Esophagus mucosa (tissue), 1 donor: ENCODE measurements at places on chromosomes 3 and 15. TPM values are rescaled to one million over a fixed set of nuclear protein-coding genes. Genes with fewer than 3 reads are reported as not detected.
A peak's percentile ranks its signal among the peaks of the same experiment; 100 is the strongest.

GRCh38 chr3:167110901-167111300, 269.2 kb downstream of the ZBBX start:
- ATAC-seq = no peak

DNA sequence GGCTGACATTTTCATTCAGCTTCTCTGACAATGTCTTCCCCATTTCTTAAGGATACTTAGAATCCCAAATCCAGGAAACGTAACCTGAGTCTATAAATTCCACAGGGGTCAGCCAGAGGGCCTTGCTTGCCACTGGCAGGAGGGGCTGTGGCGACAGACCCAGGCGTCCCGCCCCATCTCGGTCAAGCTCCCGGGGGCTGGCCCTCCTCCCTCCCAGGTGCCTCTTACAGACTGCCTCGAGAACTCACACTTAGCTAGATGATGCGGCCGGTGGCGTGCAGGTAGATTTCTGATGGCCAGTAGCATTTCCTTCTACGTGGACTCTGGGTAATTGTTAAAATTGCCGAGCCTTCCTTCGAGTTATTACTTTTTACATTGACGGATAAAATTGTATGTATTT, 172.5 kb downstream of the NSMCE3 start:
- ATAC-seq = no peak

DNA sequence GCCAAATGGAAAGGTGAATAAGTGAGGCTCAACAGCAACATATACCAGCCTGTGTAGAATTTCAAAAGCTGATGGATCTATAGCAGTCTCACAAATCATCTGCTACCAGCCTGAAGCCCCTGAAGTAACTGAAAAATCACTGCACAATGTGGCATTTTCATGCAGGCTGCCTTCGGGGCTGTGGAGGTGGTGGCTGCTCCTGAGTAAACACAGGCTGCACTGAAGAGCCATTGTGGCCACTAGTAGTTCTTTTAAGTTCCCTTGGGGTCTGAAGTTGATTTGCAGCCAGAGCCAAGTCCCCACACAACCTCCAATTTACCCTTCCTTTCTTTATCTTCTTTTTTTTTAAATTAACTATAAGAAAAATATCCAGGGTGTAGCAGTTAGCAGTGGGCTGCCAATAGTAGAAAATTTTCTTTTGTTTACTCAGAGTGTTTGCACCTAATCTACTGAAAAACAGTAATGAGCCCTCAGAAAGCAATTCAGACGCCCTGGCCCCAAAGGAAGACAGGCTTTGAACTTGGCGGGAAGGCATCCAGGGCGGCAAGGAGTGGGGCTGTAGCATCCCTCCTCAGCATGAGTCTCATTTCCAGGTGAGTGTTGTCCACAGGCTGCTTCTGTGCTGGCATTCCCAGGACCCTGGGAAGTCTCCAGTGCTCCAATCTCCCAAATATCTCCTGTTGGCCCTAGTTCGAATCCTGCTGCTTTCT, 13.3 kb upstream of the SUSD5 start:
- no peak for ATAC-seq

DNA sequence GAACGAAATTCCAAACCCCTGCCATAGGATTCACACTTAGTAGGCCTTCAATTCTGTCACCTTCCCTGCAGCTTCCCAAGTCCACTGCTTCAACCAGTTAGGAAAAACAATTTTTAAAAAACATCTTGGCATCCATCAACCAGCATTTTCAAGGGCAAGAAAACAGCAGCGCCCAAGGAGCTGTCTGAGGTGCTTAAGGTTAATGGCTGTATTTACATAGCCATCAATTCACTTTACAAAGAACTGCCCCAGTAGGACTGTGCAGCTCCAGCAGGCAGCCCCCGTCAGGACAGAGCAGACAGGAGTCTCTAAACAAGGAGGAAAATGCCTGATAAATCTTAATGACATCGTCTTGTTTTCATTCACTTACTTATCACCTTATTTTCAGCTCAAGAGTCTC, 13.3 kb downstream of the TAFA4 start:
- no peak for ATAC-seq

DNA sequence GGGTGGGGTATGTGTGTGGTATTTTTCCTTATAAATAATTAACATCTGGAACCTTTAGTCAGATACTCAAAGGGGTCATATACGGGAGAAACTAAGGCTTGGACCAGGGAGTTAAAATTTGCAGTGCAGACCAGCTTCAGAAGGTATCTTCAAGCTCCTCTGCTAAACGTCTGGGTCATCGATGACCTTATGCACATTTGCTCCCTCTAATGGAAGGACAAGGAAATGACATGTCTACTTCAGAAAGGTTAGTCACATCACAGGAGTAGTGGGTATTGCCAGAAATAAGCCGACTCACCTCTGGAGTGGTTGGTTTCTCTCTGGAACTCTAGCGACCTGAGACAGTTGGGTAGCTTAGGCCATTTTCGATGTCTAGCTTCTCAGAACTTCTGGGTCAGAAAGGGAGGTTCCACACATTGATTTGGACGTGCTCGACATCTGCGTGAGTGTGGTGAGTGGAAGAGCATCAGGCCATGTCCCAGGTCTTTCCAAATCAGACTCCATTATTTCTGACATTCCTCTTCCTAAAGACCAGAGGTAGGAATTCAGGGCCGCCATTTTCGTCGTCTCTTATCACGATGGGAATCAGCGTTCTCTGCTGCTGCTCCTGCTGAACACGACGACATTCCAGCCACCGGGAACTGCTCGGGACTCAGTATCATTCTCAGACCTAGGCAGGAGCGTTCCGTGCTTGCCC, 31.8 kb upstream of the RASA2 start:
- peak; percentile 73 for ATAC-seq

DNA sequence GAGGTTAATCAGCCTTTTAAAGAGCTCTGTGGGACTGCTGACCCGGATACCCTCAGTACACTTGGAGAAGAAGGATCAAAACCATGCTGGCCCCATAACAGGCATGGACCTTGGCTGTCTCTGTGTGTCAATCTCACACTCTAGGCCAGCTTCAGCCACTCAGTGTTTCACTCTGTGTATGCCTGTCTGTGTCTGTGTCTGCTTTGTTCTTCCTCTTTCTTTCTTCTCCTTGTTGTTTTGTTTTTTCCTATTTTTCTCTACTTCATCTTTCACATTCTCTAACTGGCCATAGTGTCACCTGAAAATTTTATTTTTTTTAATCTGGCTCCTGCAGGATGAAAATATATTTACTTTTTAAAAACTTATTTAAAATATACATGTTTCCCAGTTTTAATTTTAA, 51.1 kb downstream of the SERP1 start:
- no peak for ATAC-seq

DNA sequence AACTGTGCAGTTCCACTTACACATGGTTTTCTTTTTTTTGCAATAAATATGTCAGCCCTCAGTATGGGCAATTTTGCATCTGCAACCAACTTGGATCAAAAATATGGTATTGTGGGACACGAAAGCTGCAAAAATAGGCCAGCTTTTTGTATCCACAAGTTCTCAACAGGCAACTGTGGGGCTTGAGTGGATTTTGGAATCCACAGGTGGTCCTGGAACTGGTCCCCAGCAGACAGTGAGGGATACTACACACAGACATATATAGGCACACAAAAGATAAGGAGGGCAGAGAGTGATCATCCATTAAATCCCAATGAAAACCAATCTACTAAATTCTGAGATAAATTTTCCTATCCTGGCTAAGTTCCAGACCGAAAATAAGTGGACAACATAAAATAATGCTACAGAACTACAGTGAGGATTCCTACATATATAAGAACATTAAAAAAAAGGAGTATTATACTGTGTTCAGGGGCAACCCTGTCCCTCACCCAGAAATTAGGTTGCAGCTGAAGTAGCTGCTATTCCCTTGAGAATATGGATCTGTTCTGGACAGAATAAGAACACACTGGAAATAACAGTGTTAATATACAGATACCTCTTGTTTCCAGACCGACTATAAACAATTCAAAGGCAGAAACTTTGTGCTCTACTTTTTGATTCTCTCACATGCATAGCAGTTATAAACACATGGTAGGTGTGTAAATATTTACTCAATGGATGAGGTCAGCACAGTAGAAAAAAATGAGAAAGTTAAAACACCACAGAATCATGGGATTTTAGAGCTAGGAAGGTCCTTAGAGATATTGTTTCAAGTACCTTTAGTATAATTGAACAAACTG, 25.4 kb downstream of the DENND4A start:
- no peak for ATAC-seq

DNA sequence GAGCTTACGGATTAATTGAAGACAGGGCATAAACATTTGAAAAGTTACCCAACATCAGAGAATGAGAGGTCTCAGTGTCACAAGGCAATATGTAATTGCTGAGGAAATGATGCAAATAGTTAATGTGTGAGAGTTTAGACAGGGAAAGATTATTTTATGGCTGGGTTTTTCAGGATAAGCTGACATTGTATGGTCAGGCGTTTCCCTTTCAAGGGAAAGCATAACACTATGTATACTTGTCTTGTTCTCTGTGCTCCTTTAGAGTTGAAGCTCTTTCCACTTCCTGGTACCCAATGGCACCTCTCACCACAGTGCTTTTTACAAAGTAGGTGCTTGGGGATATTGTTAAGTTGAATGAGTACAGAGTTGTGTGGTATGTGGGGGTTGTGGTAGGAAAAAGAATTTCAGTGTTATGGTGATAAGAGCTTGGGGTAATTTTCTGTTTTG, 19.9 kb downstream of the IQGAP1 start:
- ATAC-seq = no peak

GRCh38 chr3:123491966-123492587, 43.2 kb upstream of the ADCY5 start:
- ATAC-seq = no peak

- peak; percentile 69 for ATAC-seq
Observed at GRCh38 chr3:151431940-151432339, 28.9 kb downstream of the IGSF10 start.

GRCh38 chr3:170622369-170623159, 36.7 kb upstream of the SLC7A14 start:
- ATAC-seq = no peak

DNA sequence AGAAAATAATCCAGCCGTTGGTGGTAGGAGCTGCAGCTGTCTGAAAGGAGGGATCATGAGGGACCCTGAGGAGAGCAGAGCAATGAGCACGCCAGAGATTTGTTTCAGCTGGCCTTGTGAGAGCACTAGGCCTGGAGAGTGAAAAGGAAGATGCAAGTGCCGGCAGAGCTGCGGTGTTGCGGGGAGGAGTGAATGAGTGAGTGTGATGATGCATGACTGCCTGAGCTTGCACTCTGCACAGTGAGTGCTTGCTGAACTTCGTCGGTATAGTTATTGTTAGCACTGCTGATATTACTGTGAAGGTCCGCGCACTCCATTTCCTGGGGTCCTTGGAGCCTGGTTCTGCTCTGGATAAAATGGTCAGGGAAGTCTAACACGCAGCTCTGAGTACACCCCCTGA, 23.2 kb downstream of the EIF1B start:
- peak; percentile 9 for ATAC-seq

- ATAC-seq = peak; percentile 55
Observed at GRCh38 chr3:87313641-87314040, 37.3 kb upstream of the POU1F1 start.

- no peak for ATAC-seq
Observed at GRCh38 chr15:55750706-55751105, 7.8 kb upstream of the PRTG start.

- ATAC-seq = no peak
Observed at GRCh38 chr15:88017753-88018152, 238.8 kb downstream of the NTRK3 start.

DNA sequence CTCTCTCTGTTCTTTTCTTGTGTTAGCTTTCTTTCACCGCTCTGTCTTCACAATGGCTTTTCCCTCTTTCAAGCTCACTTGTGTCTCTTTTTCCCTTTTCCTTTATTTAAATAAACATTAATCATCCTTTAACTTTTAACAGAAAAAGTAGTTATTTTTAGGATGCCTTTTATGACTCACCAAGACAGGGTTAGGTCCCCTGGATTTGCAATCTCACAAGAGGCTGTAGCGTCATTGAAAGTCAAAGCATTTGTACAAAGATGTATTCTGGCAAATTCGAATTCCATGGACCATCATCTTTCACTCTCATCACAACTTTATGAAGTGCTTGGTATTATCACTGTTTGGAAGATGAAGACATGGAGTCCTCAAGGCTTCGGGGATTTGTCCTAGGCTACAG, 34.8 kb upstream of the MCTP2 start:
- ATAC-seq = no peak

- ATAC-seq = no peak
Observed at GRCh38 chr3:177196008-177196455, 1.2 kb downstream of the TBL1XR1 start.

DNA sequence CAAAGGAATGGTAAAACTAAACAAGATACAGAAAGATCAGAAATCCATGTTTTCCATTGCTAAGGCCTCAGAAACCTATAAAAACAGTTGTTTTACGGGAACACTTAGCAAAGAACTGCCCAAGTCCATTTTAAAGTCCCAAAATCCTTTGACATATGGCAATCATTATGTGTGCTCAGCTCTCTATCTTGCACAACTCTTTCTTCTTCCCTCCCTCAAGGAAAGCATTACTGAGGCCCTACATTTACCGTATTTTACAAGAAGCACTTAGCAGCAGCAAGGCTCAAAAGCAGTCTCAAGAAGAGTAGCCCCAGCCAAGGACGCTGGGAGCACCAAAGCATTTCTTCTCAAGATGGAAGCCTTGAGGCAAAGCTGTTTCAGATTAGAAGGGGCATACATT, 169.6 kb upstream of the LRTM1 start:
- ATAC-seq = no peak

- peak; percentile 73 for ATAC-seq
Observed at GRCh38 chr3:18061737-18062656, 319.6 kb upstream of the TBC1D5 start.

DNA sequence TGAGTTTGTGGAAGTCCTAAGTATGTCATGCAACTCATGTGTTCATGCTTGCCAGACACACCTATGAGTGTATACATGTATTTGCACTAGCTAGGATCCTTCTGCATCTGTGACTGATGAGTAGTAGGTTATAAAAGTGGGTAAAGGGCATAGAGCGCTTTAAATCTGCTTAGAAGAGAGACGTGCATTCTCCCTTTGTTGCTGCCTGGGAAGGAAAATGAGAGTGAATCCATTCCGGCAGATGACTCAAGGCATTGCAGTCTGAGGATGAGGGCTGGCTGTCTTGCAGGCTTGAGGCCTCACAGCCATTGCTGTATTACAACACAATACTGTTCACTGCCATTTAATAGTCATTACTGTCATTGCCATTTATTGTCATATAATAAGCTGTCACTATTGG, 120.8 kb upstream of the UMPS start:
- ATAC-seq = no peak

- ATAC-seq = no peak
Observed at GRCh38 chr3:33687406-33688010, 30.5 kb downstream of the CLASP2 start.

DNA sequence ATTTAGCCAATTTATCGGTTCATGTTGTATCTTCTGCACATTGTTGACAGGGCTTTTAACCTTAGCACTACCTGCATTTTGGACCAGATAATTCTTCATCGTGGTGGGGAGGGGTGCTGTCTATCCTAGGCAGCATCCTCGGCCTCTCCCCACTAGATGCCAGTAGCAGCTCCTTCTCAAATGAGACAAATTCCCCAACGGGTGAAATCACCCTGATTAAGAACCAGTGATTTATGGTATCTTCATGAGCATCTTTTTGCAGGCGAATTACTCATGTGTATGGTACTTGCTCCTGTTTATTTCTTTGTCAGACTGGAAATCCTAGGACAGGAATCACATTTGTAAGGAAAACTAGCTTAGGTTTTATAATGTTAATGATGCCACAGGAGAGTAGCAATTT, 68.0 kb downstream of the C3orf70 start:
- no peak for ATAC-seq

Gene FOXB1
- not detected for total RNA-seq

Gene PPARG
- 13.3 TPM for total RNA-seq

Gene UPK1B
- 0.96 TPM for total RNA-seq

Gene RAB6B
- 3.3 TPM for total RNA-seq

Gene HOMER2
- total RNA-seq = 26.3 TPM

Gene LMAN1L
- not detected for total RNA-seq

Gene LTF
- 108 TPM for total RNA-seq

Gene SLC51A
- not detected for total RNA-seq

Gene SEMA3G
- total RNA-seq = 2.7 TPM

Gene SH2D7
- total RNA-seq = not detected
